ENCODE measurements at places on chromosomes 6 and 20.

DNA sequence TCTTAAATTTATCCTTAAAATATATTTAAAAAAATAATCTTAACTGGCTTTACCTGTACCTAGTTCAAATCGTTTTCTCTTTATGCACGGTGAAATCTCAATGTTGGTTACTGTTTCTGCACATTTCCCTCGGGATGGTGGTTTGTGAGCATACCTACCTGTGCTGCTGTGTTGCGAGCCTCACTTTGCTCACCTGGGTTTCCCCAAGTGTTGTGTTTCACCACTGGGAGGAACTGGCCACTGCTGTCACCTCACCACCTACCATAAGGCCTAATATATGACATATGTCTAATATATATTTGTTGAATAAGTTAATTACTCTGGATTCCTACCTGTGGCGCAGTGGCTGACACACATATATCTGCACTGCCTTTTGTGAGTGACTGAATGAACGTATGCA lies 493.5 kb upstream of the FLRT3 start:
- no peak for DNase-seq

GRCh38 chr20:21505810-21506530 lies 7.9 kb downstream of the NKX2-2 start:
- peak; percentile 64 for DNase-seq

- no peak for DNase-seq
Observed at GRCh38 chr20:62267543-62267942, 29.2 kb downstream of the OSBPL2 start.

- DNase-seq = no peak
Observed at GRCh38 chr6:11251553-11252360, 19.3 kb upstream of the NEDD9 start.

DNA sequence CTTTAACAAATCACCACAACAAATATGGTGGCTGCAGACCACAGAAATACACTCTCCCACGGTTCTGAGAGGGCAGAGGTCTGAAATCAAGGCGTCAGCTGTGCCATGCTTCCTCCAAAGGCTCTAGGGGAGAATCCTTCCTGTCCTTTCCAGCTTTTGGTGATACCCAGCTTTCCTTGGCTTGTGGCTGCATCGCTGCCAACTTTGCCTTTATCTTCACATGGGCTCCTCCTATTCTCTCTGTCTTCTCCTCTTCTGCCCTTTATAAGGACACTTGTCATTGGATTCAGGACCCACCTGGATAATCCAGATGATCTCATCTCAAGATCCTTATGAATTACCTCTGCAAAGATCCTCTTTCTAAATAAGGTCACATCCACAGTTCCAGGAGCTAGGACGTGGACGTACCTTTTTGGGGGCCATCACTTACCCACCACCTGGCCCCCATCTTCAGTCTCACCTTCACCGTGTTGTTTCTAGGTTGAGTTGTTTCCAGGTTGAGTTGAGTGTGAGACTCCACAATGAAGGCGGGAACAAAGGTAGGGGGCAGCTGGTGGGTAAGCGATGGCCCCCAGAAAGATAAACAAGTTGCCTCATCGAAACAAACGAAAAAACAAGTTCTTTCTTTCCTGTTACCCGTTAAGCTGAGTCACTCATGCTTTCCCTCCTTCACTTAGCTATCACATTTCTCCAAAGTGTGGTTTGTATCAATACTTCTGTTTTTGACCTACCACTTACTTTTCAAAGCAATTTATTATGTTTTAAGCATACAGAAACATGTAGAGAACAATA lies 68.9 kb upstream of the SLC22A16 start:
- no peak for DNase-seq

GRCh38 chr6:152094992-152095592 lies 287.6 kb downstream of the ESR1 start:
- DNase-seq = no peak

DNA sequence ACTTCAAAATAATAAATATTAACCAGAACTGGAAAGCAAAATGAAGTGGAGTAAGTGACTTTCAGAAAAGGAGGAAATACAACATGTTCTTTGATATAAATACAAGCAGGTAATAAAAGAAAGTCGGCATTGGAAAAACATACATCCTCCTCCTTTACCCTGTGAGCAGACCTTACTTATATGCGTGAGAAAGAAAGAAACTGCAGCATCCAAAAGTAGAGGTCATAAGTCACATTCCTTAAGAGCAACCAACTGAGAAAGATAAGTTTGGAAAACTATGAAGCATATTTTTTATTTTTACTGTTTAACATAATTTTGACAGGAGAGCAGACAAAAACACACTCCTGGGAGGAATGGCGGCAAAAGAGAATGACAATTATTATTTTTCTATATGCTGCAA lies 155.5 kb downstream of the HACE1 start:
- DNase-seq = no peak

DNA sequence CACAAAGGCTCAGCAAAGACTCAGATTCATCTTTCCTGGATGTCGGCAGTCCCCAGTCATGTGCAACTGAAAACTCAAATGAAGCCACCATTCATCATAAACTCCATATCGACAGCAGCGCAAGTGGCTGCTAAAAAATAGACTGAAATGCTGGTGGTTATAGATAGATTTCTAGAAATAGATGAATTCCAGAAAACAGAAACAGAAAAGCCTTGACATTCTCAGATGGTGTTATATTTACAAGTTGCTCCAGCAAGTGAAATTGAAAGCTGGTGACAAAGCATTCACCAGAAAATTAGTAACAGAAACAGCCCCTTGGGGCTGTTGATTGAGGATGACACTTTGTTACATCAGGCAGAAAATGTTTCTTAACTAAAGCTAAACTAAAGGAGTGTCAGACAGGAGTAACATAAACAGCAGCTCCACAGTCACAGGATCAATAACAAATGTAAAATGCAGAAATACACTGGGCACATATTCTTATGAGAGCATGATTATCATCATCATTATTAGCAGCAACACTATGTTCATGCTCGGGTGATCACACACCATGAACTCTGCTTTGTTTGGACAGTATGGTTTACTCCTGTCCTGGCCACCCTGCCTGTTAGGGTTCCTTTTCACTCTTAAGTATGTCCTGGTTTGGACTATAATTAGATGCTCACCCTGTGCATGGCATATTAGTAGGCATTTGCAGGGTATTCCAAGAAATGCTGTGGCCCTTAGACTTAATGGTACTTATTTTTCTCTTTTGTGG lies 36.4 kb upstream of the SLC35F1 start:
- no peak for DNase-seq

DNA sequence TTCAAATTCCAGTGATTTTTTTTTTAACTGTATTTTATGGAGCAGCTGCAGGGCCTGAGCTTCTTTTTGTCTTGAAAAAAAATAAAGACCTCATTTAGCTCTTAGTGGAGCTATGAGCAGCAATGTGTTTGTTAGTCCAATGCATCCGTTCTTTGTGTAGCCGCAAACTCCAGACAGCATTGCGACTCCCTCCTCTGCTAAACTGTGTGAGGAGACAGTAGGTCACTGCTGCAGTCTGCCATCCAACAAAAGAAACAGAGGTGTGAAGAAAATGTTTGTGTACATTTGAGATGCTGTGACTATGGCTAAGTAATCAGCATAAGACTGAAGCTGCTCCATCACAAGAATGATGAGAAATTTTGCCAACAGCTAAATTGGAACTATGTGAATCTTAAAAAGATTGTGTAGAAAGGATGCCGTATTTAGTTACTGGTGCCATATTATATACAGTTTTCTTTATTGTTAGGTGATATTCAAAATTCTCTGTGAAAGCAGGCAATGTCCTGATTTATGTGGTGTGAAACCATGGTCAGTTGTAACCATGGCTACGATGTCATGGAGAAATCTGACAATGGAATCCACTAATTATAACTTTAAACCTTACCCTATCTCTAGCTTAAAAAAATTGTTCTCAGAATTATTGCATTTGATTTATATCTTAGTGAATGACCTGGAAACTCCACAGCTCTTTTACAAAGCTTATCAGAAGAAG lies 428.8 kb upstream of the EPHA7 start:
- DNase-seq = peak; percentile 53

DNA sequence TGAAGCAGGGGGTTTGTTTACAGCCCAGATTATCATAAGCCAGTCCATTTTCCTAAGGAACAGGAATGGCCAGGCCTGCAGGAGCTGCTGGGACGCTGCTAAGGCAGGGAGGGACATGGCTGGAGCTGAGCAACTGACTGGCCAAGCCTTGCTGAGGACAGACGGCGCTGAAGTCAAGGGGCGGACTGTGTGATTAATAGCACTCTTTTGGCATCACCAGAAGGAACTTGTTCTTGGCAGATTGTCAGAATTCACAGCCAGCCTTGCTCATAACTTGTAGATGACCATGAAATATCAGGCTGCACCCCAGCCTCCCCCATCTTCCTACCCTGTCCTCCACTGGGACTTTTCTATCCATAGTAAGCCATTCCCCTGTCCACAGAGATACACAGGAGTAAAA lies 218.8 kb upstream of the RNF24 start:
- no peak for DNase-seq

GRCh38 chr6:87473419-87473903 lies 687 bp downstream of the SLC35A1 start:
- DNase-seq = peak; percentile 41

DNA sequence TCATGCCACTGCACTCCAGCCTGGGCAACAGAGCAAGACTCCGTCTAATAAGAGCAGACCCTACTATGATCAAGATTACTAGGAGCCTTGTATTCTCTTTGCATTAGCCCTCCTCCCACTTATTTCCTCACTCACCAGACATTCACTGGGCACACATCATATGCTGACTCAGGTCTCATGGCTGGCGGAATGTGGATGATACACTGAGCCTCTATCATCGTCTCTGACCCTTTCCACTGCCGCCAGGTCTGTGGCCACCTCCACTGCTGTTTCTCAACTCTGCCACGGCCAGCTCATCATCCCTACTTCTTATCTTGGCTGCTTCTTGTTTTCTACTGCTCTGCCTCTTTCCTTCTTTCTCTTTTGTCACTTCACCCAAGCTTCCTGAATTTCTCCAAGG lies 161.0 kb downstream of the BACH2 start:
- DNase-seq = no peak

Data from NCI-H146 (cell line).